ENCODE measurements at places on chromosomes 6 and 20.
A peak's percentile ranks its signal among the peaks of the same experiment; 100 is the strongest.

- peak; percentile 36 for DNase-seq
These were observed 98.1 kb downstream of the HIVEP2 start for GRCh38 chr6:142846883-142847287.

DNA sequence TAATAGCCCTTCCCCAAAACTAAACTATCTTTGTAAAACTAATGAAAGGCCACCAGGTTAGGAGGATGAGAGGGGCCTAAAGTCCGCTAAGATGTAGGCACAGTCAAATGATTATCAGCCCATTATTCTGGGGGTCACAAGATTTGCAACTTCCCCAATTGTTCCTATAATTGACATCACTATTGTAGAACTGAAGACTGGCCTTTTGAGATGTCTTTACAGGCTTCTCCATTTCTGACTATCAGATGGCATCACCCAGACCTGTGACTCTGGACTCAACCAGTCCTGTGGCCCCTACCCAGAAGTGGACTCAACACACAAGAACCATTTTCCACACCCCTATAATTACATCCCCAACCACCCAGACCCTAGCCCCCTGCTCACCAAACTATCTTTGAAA lies 61.5 kb upstream of the MAP7 start:
- no peak for DNase-seq

GRCh38 chr6:53727748-53728147 lies 62.2 kb upstream of the KLHL31 start:
- DNase-seq: no peak

- no peak for DNase-seq
These were observed 909 bp upstream of the NUDT3 start for GRCh38 chr6:34393191-34393965.

DNA sequence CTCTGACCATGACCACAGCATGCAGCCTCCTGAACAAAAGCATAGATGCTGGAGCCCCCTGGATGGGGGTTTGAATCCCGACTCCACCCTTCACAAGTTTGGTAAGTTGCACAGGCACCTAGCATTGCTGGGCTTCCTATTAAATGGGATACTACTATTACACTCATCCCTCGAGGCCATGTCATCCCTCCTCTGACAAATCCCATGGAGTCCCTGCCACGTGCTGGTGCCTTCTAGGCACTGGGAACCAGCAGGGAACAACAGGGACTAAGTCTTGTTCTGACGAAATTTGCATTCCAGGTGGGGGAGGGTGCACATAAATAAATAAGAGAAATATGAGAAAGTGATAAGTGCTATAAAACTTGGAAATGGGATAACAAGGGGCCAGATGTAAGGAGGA lies 15.3 kb upstream of the SIRPA start:
- no peak for DNase-seq

DNA sequence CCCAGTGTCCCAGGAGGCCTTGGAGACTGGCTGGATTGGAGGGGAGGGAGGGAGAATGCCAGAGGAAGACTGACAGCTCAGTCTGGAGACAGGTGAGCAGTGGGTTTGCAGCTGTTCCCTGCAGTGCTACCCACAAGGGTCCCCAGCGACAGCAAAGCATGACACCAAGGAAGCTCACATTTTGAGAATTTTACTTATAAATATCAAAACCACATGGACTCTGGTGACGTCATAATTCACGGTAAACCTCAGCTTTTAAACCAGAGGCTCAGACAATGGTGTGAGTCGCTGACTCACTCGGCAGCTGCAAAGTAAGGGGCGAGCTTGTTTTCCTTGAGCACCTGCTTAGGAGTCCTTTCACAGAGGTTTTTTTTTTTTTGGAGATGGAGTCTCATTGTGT lies 65.2 kb downstream of the THBS2 start:
- DNase-seq: no peak

- no peak for DNase-seq
These were observed 21.4 kb upstream of the AKIRIN2 start for GRCh38 chr6:87723170-87724078.

DNA sequence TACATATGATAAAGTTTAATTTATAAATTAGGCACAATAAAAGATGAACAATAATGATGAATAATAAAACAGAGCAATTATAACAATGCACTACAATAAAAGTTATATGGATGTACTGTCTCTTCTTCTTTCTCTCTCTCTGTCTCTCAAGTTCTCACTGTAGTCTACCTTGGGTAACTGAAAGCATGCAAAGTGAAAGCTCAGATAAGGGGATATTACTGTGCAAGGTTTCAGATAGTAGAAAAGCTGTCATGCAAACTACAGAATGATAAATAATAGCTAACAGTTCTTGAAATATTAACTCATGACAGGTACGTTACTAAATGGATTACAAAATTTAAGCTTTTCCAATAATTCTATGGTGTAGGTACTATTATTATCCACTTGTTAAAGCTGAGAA lies 311.9 kb upstream of the PRDM1 start:
- no peak for DNase-seq

GRCh38 chr6:140784573-140784972 lies 1348.2 kb upstream of the GJE1 start:
- DNase-seq: no peak

GRCh38 chr6:17705428-17705777 lies 1.3 kb downstream of the NUP153 start:
- no peak for DNase-seq

DNA sequence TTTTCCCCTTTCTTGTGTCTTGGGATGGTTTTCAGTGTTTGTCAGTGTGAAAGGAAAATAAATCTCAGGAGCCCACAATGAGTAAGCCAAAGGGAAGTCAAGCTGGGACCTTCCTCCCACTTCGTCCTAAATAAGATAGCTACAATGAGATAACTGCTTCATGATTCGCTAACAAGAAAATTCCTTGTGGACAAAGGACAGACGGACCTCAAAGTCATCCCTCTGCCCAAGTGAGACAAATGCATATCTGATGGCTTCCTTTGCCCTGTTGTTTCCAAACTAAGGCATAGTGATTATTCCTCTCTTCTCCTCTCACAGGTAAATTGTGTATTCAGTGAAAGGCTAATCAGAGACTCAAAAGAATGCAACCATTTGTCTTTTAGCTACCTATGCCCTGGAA lies 26.1 kb upstream of the ADTRP start:
- no peak for DNase-seq

DNA sequence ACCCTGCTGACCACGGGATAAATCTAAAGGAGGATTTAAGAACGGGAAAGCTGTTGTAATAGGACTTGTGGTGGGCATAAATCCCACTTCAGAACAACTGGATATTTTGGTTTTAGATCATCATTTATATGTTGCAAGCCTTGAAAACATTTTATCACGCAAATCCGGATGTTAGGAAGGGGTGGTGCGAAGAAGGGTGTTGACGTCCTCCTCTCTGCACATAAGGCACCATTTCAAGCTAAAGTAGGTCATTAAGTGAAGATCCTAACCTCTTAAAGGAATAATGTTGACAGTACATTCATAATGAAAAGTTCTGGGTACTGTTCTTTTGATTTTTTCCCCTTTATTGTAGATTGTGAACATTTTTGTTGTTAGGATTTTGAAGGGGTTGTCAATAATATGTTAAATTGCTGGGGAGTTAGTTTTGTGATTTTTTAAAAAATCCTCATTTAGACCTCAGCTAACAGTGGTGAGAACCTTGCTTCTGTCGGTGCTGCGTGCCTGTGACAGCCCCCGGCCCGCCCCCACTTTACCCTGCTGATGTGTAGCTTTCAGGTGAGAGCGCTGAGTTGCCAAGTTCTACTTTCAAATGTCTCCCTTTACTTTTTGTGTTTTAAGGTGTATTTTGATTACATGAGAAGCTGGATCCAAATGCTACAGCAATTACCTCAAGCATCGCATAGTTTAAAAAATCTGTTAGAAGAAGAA lies 88.8 kb downstream of the MAP3K4 start:
- DNase-seq: no peak

GRCh38 chr6:156639009-156639721 lies 138.0 kb upstream of the ARID1B start:
- no peak for DNase-seq

GRCh38 chr6:95081231-95081630 lies 496.1 kb upstream of the MANEA start:
- DNase-seq: no peak

DNA sequence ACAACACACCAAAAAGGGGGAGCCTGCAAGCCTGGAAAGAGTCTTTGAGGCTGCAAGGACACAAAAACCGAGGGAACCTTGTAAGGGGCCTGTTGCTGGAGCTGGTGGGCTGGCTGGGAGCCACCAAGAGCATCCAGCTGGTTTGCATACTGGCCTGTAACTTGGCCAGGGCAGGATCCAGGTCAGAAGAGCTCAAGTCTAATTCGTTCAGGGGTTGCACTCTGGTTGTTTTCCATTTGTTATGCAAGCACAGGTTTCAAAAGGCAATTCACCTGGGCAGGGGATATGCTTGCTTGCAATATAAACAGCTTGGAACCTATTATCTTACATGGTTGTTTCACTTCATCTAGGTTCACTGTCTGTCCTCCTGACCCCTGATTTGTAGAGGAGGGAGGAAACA lies 98.3 kb upstream of the GCM1 start:
- DNase-seq: no peak

DNA sequence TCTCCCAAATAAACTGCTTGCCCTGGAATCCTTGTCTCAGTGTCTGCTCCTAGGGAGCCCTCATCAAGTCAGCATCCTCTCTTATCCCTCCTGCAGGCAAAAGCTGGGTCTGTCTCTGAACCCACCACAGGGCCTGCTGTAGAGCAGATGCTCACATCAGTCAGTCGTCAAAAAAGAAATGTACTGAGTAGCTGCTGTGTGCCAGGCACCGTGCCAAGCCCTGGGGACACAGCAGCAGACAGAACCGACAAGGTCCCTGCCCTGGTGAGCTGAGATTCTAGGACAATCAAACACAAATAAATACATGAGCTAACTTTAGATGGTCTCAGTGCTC lies 68.5 kb downstream of the EYA2 start:
- no peak for DNase-seq

DNA sequence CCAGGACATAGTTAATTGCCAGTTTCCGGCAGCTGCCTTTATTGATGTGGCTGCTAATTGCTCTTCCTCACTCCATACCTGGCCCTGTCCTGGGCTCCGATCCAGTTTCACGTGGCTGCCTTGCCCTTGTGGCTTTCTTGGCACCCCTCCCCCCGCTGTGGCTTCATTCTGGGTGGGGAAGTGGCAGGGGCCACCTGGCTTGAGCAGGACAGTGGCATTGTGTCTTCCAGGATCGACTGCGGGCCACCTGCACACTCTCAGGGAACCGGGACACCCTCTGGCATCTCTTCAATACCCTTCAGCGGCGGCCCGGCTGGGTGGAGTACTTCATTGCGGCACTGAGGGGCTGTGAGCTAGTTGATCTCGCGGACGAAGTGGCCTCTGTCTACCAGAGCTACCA lies 10.8 kb downstream of the MAVS start:
- DNase-seq: peak; percentile 53

DNA sequence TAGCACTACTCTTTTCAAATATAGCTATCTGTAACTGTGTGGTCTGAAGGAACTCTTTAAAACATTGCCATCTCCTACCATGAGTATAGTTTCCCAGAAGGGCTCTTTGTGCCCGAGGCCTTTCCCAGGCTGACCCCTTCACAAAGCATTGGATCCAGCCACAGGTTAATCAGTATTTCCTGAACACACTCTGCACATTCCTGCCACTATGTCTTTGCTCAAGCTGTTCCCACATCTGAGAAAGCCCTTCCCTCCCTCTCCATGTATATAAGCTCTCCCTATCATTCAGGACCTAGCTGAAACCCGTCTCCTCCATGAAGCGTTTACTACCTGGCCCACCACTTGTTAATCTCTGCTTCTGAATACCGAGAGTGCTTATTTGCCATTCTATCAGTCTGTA lies 47.8 kb upstream of the PKHD1 start:
- no peak for DNase-seq

GRCh38 chr20:62890444-62890843 lies 28.8 kb upstream of the TCFL5 start:
- no peak for DNase-seq

DNA sequence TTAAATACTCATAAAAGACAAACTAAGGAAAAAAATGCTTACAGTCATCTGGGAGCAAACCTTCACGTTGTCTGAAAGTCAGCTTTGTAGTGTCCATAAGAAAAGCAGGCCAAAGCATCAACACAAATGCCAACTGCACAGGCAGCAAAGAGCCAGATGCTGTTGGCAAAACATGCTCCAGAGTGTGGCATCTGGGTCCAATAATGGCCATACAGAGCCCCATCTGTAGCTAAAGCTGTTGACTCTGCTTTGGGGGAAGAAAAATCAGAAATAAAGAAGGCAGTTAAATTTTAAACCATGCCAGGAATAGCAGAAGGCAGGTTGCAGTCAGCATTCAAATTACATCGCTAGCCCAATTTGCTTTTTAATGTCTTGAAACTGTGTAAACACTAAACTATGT lies 776.3 kb downstream of the EYS start:
- no peak for DNase-seq

DNA sequence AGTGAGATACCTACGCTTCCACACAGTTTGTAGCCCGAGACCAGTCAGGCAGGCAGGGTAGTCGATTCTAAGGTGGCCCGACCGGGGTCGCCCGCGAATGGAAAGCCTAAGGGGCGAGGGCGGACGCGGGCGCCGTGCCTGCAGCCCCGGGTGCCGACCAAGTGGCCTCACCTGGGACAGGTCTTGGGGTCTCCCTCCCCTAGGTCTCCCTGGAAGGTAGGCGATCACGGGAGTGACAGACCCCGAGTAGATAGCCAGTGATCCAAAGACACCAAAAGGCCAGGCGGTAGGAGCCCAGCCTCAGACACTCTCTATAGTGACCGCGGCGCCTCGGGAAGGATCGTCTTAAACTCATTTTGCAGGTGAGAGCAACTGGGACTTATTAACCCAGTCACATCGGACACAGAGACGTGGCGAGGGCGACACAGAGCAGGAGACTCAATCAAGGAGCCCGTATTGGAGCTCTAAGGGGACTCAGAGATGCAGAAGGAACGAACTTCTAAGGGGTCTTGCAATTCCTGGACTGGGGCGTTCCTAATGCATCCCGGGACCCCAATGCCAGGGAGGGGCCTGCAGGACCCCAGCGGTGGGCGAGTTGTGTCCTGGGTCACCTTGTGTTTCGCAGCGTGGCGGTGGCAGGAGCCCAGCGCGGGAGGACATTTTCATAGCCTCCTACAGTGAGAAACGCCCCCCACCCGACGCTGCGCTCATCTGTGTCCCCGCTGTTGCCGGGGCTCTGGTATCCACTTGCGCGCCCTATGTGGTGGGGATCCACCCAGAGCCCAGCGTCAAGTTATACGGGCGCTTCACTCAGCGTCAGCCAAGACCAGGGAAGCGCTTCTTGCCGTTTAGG lies 2.1 kb upstream of the VSX1 start:
- DNase-seq: peak; percentile 36

GRCh38 chr6:29624520-29624961 lies 8.4 kb downstream of the GABBR1 start:
- no peak for DNase-seq

GRCh38 chr6:94498099-94498498 lies 1078.7 kb upstream of the EPHA7 start:
- no peak for DNase-seq

GRCh38 chr20:1838556-1839279 lies 56.5 kb upstream of the SIRPA start:
- DNase-seq: no peak

GRCh38 chr6:38193481-38194281 lies 374.2 kb downstream of the ZFAND3 start:
- DNase-seq: no peak

- no peak for DNase-seq
These were observed 100.8 kb downstream of the GMPR start for GRCh38 chr6:16339265-16339587.
